Right lung (tissue), 10 donors: ENCODE measurements at places on chromosomes 2 and 18.

DNA sequence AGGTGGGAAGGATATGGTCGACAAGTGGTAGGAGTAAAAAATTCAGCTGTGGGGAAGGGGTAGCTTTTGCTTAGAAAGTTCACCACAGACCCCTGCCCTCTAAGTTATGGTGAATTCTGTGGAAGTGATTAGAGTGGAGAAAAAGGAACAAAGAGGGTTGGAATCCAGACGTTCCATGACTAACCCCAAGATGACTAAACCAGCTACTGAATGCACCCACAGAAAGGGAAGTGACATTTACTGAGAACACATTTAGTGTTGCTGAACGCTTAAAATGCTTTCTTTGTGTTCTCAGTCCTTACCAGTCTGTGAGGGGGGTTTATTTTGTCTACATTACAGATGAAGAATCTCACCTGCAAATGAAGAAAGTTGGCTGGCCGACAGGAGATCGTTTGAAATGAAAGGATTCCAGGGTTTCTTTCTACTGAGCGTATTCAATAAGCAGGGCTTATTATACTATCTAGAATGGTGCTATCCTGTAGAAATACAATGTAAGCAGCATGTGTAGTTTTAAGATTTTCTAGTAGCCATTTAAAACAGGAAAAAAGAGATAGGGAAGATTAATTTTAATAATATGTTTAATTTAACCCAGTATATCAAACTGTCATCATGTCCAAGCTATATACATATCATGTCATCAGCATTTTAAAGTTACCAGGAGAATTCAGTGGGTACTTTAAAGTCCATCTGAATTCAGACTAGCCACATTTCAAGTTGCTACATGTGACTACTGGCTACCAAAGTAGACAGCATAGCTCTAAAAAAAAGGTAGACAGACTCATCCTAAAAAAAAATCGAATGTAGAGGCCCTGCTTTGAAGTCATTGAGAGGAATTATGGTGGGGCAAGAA, 60.1 kb downstream of the LIMS1 start:
- DNase-seq, result no peak

- no peak for DNase-seq
Measured at GRCh38 chr2:54831480-54831879, 108.0 kb downstream of the EML6 start.

DNA sequence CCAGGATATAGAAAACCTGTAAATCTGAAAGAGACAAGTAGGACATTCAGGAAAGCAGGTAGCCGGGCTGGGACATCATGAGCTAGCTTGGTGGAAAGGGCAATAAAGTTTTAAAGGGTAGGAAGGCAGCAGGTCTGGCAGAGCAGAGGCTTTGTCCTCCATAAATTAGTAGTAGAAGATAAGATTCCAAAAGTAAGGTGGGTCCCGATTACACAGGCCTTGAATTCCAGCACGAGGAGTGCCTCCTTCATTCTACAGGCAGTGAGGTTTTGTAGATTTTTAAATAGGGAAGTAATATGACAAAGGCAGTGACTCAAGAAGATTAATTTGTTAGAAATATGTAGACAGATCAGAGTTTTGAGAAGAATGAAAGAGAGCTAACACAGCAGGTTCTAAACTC, 160.7 kb downstream of the DTNB start:
- DNase-seq, result no peak

GRCh38 chr2:236321415-236321814, 57.2 kb upstream of the ASB18 start:
- no peak for DNase-seq

DNA sequence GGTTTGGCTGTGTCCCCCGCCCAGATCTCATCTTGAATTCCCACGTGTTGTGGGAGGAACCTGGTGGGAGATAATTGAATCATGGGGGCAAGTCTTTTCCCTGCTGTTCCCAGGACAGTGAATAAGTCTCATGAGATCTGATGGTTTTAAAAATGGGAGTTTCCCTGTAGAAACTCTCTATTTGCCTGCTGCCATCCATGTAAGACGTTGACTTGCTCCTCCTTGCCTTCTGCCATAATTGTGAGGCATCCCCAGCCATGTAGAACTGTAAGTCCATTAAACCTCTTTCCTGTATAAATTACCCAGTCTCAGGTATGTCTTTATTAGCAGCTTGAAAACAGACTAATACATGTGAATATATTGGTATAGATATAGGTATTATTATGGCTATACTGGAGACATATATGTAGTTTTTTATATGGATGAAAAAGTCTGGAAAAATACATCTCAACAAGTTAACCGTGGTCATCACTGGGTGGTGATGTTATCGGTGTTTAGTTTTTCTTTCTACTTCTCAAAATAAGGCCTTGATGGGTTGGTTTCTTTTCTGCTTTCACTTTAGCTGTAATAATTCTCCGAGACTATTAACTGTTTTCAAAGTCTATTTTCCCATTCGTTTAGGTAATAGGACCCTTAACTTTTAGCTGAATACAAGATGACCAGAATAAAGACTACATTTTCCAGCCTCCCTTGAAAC, 39.1 kb upstream of the NCOA1 start:
- no peak for DNase-seq
